ENCODE measurements at places on chromosomes 2 and 18.

- no peak for DNase-seq
Observed at GRCh38 chr18:44896846-44897245, 216.2 kb downstream of the SETBP1 start.

DNA sequence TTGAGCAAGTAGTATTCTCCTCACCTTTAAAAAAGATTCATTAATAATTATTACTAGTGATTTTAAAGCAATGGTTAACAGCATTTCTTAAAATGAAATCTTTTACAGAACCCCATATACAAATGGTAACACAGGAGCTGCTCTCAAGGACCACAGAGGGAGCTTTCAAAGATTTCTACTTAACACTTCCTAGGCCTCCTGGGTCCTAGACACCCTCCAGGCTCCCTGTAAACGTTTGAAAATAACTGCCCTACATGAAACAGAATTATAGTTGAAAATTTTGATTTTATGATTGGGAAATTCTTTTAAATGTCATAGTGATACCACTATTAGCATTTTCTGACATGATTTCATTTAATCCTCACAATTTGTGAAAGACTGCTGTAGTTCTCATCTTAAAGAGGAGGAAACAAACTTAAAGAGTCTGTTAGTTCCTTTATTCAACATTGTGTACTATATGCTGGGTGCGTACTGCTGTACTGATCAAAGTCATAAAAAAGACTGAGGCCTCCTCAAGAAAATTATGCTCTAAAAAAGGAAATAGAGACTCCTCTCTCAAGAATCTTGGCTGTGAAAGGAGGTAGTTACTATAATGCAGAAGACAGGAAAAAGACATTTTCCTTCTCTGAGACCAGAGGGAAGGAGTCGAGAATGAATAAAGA, 10.6 kb downstream of the CUL3 start:
- DNase-seq: no peak

DNA sequence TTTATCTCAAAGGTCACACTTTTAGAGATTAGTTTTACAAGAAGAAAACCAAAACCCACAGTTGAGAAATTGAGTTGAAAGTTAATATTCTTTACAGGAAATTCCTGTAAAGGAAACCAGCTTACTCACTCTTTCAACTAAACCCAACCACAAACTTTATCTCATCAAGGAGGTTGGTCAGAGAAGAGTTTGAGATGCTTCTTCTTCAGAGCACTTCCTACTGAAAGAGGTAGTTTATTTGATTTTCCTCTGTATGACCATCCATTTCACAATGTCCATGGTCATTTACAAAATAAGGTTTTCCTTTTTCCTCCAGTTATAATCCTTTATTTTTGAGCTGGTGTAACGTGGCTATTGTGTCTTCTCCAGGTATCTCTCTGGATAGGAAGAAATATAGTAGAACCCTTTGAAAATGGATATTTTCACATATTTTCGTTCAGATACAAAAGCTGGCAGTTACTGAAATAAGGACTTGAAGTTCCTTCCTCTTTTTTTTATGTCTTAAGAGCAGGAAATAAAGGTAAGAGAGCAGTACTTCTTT, 4.5 kb upstream of the IL18RAP start:
- peak; percentile 57 for DNase-seq

- DNase-seq: no peak
Observed at GRCh38 chr2:65869296-65869695, 436.9 kb upstream of the SPRED2 start.

- DNase-seq: no peak
Observed at GRCh38 chr2:108491848-108492247, 42.4 kb upstream of the LIMS1 start.

GRCh38 chr2:217060516-217060915, 200.7 kb upstream of the TNP1 start:
- DNase-seq: no peak

- no peak for DNase-seq
Observed at GRCh38 chr2:44291281-44292248, 16.3 kb downstream of the SLC3A1 start.

GRCh38 chr2:228657807-228658402, 476.4 kb upstream of the SPHKAP start:
- DNase-seq: no peak

GRCh38 chr2:206149330-206149729, 9.9 kb downstream of the NDUFS1 start:
- no peak for DNase-seq

DNA sequence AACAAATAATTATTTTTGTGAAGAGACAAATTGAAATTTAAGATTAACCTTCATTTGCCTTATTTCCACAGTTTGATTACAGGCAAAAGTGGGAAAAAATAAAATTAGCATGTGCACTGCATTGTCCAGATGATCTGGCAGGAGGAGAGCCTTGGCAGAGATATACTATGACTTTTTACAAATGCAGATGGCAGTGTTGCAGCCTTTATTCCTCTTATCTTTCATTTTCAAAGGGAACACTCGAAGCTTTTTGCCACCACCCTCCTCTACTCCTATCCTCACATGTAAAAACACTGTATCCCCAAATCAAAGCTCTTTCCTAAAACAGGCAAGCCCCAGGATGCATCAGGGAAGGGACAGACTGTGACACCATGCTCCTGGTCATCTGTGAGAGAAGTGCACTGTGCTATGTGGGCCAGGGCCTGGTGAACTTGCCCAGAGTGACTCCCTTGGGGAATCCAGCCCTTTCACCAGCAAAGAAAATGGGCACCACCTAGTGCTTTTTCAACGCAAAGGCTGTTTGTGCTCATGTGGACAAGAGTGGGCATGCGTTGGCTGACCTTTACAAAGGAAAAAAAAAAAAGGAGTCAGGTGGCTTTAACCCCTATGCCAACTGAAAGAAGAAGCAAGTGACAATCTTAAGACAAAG, 74.7 kb upstream of the ETAA1 start:
- DNase-seq: no peak

DNA sequence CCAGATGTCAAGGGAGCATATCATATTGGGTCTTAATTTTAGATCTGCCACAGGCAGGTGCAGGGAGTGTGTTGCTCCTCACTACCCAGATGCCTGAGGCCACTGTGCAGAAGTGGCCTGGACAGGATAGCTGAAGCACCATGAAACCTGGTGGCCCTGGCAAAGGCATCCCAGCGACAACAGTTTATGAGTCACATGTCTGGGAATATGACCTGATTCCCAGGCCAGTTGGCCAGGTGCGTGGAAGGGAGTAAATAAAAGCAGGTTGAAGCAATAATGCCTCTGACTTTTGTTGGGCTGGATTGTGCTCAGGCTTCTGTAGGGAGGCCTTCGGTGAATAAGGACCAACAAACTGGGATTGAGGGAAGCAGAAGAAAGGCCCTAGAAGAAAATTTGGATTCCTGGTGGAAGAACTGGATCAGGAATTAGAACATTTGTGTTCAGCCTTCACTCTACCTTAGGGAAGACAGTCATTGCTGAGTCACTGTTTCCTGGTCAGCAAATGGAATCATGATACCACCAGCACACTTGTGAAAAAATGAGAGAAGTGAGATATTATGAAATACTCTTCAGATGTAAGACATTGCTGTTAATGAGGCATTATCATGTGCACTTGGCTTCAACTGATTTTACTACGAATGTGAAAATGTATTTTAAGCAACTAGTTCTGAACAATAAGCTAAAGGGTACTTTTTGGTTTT, 78.4 kb upstream of the ZNF516 start:
- DNase-seq: no peak

GRCh38 chr2:58146707-58147106, 94.4 kb downstream of the FANCL start:
- no peak for DNase-seq

- DNase-seq: no peak
Observed at GRCh38 chr18:59041296-59041695, 98.4 kb upstream of the SEC11C start.
